AG20443 (cell line): ENCODE measurements at places on chromosomes 12 and 14.

GRCh38 chr12:56326126-56326525 is 7.7 kb downstream of the PAN2 start:
- DNase-seq: no peak

DNA sequence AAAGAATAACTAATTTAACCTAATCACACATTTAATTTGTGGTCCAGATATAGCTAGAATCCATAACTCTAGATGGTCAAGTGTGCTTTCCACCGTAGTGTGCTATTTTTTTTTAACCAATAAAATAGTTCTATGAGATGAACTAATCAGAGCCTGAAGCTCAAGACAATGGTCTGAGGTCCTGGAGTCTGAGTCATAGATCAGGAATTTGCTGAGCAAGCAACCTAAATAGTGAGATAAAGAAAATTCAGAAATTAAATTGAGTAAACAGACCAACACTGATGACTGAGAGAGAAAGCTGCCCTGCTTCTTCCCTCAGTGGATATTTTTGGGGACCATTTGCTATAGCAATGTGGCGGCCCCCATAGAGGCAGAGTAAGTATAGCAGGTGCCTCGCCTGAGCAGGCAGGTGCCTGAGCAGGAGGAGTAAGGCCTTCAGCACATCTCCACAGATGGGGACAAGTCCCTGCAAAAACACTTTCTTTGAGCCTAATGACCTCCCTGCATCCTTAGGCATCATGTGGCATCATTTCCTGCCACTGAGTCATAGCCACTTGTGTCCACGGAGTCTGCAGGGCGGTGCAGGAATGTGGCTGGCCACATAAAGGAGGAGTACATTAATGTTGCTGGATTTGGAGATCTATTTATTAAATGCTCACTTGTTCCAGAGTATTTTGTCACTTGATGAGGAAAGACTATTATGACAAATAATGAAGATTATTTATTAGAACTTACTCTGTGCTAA is 13.9 kb upstream of the CLEC4E start:
- DNase-seq: peak; percentile 16

GRCh38 chr12:9124383-9125031 is 8.8 kb upstream of the A2M start:
- no peak for DNase-seq

- DNase-seq: no peak
These were observed 321.1 kb downstream of the NOVA1 start for GRCh38 chr14:26276757-26277156.

- DNase-seq: no peak
These were observed 37.4 kb downstream of the HSP90AA1 start for GRCh38 chr14:102049258-102050025.

DNA sequence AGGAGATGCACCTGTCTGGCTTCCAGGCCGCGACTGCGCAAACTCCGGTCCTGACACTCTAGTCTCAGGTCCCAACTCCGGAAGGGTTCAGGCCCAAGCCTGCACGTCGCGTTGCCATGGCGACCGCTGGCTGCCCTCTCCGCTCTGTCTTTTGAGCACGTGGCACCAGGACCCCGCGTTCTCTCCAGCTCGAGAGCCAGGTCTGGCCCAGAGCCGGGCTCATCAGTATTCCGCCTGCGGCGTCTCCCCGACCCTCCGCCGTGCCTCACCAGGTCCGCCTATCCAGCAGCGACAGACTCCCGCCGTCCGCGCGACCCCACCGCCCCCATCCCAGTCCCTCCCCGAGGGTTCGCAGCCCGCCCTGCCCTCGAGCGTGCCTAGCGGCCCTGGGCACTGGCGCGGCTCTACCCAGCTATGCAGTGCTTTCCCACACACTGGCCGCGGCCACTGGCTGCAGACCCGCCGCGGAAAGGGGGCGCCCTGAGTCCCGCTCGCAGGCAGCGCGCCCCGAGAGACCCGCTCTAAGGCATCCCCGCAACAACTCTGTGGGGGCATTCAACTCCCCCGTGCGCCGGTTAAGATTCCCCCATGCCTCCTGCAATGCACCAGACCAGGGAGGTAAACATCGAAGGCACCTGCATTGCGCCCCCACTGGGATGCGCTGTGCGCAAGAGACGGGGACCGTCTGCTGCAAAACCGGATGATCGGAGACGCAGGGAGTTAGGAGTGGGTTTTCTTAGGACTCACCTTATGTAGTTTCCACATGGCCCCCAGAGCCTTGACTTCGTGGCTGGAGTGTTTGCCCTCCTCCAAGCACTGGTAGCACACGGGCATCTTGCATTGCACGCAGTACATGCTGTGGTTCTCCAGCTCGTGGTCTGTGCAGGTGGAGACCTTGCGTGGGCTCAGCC is 1.3 kb downstream of the TRIM9 start:
- DNase-seq: no peak

DNA sequence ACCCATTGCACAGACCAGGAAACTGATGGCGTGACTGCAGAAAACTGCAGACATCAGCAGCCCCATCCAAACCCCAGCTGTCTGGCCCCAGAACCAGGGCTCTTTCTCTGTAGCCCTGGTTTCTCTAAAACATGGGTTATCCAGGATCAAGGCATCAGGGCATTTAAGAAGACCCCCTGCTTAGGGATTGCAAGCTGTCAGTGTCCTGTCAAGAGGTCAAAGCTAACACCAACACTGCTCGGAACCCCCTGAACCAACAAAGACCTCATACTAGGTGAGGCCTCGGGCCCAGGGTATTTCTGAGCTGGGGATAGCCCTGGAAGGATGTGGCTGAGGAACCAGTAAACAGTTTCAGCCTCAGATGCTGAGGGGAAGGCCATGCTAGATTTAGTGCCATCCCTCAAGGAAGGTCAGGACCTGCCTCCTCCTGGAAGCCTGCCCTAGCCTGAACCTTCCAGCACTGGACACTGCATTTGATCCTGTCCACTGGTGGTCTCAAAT is 39.2 kb downstream of the BCL11B start:
- no peak for DNase-seq

DNA sequence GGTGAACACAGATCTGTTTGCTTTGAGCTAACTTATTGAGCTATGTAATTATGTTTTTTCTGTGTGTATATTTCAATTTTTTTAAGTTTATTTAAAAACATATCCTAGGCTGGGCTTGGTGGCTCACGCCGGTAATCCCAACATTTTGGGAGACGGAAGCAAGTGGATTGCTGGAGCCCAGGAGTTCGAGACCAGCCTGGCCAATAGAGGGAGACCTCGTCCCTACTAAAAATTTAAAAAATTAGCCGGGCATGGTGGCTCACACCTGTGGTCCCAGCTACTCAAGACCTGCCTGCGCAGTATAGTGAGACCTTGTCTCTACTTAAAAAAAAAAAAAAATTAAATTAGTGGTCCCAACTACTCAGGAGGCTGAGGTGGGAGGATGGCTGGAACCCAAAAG is 16.2 kb upstream of the RNASE1 start:
- no peak for DNase-seq

GRCh38 chr12:108798551-108799221 is 58.7 kb downstream of the SSH1 start:
- DNase-seq: no peak

DNA sequence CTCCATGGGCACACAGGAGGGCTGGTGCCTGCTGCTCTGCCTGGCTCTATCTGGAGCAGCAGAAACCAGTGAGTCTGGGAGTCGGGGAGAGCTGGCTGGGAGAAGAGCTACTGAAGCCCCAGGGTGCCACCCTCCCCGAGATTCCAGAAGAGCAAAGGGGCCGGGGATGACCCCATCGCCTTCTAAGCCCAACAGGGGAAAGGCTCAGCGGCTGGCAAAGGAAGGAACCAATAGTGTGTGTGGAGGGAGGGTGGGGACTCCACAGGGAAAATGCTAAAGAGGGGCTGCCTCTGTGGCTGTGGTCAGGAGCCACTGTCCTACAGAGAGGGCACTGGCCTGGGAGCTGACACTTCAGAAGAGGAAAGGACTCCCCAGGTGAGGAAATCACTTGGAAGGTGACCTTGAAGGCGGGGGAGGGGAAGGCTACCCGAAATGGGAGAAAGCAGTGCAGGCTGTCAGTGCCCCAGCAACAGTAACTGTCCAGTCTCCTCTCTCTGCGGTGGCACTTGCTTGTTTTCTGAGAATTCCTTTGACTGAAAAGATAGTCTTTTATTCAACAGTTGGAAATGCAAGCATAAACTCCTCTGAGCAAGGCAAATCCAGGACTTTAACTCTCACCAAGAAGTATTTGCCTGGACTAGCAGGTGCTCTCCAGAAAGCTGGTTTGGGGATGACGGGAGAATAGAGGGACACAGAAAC is 552 bp downstream of the TAPBPL start:
- DNase-seq: no peak

- no peak for DNase-seq
These were observed 33.0 kb upstream of the VWF start for GRCh38 chr12:6157482-6157881.

DNA sequence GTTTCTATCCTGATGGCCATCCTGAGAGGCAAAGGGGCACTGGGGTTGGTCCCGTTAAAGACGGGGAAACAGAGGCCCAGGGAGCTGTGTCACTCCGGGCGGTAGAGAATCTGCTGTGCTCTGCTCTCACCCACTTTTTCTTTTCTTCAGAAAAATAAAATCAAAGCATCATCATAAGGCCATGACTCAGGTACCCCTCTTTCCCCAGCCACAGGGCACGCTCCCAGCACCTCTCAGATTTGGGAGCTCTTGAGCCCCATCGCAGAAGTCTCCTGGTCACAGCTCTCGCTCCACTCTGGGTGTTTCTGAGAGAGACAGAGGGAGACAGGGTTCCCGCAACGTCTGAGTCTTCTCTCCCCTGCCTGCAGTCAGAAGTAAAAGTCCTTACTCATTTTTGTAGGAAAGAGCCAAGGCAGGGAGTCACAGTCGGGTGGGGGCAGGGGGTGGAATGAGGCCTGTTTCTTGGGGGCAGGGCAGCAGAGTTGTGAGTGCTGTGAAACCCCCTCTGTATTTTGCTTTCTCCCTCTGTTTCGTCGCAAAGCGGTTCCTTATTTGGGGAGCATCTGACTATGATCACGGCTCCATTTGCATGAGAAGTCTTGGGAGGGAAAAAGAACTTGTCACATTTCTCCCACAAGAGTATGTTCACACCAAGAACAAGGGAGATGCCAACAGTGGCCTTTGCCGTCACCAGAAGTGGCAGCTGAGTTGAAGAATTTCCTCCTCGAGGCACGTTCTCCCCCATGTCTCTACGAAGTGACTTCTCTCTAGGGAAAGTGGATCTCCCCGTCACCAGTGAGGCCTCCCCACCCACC is 139.0 kb downstream of the BCL11B start:
- no peak for DNase-seq

DNA sequence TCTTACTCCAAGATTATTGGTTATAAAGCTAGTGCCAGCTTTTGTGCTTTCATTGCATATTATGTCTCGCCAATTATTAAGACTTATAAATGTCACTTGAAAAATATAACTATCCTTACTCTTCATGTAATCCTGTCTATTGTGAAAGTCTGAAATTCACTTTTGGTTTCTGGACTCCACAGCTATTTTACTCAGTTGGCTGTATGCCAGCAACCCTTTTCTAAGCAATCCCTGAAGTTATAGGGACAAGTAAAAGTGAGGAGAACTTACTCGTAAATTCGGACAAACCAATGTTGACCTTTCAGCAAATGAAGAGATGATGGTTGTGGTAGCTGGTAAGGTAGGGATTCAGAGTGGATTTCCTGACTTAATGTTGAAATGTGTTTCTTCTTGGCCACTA is 196.3 kb downstream of the NPAS3 start:
- DNase-seq: no peak

GRCh38 chr14:29242755-29243754 is 476.5 kb downstream of the FOXG1 start:
- DNase-seq: peak; percentile 13

GRCh38 chr12:44942714-44943113 is 66.6 kb upstream of the NELL2 start:
- DNase-seq: no peak

DNA sequence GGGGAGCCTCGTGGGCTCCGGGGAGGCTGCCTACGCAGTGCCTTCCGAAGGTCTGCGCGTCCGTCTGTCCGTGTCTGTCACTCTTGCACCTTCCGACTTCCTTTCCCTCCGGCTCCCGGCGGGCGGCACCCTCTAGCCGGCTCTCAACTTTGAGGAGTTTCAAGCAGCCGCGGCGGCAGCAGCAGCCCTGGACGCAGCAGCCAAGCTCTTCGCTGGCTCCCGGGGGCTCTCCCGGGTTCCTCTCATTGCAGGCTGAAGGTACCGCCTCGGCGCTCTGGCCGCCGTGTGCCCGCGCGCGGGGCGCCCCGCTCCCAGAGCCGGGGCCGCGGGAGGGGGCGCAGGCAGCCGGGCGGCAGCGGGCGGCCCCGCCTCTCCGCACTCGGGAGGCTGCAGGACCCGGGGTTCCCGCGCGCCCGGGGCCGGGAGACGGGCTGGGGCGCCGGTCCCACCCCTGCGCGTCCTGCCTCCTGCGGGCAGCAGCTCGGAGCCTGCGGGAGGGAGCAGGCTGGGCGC is at the start of the genes AMIGO2 and PCED1B:
Gene AMIGO2 (minus strand): TSS at position 492 of the 513 bp plus-strand sequence. CDS start 957 bp downstream, outside the sequence.
Gene PCED1B (plus strand): TSS at position 154 of the 513 bp plus-strand sequence. CDS start 155,443 bp downstream, outside the sequence.
- peak; percentile 68 for DNase-seq

DNA sequence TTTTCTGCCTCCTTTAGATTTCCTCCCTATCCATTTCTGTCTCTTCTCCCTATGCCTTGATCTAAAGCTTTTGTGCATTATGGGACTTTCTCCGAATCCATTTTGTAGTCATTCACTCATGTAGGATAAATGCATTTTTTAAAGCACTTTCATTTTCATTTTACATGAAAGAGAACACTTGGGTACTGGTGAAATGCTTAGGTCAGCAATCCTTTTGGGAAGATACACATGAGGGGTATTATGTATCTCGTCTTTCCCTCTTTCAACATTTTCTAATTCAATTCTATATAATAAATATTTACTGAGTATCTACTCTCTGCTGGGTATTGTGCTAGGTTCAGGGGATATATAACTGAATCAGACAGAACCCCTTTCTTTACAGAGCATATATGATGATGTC is 577.6 kb downstream of the NRXN3 start:
- no peak for DNase-seq

DNA sequence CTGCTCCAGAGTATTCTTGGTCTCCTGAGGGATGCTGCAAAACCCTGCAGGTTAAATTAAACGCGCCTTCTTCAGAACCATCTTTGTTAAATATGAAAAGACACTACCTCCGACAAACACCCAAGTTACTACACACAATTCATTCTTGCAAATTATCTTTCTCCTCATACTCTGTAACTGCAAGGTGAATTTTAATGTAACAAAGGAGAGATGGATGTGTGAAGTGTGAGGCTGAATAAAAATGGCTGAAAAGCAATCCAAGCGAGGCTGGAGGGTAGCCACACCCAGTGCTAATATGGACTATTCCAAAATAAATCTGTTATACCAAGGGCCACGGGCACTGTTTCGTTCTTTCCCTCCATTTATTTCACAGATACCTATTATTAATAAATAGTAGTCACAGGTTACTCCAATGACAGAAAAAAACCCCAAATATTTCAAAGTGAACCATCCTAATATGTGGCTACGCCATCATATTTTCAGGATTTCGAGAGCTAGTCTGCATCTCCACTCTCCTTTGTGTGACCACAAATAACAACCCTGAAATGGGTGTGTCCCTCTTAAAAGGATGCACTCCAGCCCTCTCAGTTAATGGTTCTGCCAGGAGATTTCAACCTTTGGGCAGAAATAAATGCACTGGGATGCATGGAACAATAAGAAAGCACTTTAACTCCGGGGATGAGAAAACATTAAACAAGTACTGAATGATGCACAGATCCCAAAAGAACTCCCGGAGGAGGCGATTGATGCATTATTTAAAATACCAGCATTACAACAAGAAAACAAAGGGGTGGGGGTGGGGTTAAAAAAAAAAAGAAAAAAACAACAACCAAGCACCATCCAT is 53.1 kb upstream of the CCDC175 start:
- no peak for DNase-seq
